CD4-positive, alpha-beta T cell treated with Interleukin-15 for 1 hour (primary cell): ENCODE measurements at places on chromosomes 4 and X.
A peak's percentile ranks its signal among the peaks of the same experiment; 100 is the strongest.

- DNase-seq: no peak
These were observed 136.7 kb upstream of the POF1B start for GRCh38 chrX:85516131-85516530.

DNA sequence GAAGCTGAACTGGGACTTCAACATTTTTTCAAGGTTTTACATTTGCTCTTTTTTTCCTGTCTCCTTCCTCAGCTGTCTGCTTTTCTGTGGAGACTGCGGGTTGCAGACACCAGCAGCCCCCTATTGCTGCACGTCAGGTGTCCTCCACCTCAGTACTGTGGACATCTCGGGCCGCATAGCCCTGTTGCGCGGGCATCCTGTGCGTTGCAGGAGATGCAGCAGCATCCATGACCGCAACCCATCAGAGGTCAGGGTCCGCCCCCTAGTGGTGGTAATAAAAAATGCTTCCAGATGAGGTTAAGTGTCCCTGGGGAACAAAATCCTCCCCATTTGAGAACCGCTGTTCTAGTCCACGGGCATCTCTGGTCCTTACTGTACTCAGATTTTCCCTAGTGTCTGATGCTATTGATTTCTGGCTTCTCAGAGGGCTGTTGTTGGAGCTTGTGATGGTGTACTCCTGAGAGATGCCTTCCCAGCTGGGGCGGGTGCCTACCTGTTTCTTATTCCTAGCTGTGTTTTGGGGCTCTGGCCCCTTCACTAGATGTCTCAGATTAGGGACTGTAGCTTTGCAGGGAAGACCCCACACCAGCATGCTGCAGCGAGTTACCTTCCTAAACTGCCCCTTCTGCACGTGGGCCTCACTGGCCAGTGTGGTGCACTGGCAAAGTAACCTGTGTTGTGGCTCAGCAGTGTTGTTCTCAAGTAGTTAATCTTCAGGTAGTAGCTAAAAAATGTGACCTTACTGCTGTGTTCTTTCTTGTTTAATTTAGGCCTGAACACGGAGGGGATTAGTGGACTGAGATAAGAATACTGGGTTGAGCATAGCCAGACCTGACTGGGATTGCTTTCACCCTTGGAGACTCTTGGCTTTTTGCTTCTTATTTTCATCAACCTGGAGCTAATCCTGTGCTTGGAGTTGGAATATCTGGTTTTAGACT lies 28.2 kb downstream of the NSD2 start:
- DNase-seq: peak; percentile 75

GRCh38 chr4:76232681-76233080 lies 18.8 kb upstream of the FAM47E start:
- DNase-seq: no peak

DNA sequence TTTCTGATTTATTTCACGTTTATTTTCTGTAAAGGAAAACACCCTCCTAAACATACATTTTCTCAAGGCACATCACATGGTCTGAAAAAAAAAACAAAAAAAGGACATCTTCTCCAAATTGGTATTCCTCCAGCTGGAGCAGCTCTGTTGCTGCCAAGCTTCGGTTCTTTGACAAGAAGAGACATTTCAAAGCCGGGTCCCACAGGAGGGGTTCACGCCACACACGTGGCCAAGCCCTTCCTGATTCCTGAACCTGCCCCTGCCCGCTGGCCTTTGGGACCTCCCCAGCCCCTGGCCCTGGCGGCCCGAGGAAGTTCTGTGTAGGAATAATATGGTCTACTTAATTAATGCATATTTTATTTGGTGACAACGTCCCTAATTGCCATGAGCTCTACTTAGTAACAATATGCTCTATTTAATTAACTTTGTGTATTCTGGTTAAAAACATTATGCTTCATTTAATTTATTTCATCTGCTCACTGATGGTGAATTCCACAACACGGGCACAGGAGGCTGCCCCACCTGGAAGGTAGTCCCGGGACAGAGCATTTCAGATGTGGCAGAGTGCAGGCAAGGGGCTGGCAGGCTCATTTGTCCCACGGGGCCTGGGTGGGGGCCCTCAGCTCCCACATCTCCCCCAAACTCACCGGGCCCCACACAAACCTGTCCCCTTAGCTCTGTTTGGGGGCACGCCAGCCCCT lies 5.4 kb upstream of the RGS12 start:
- no peak for DNase-seq

GRCh38 chrX:47815901-47816845 lies 20.5 kb upstream of the ZNF81 start:
- no peak for DNase-seq

DNA sequence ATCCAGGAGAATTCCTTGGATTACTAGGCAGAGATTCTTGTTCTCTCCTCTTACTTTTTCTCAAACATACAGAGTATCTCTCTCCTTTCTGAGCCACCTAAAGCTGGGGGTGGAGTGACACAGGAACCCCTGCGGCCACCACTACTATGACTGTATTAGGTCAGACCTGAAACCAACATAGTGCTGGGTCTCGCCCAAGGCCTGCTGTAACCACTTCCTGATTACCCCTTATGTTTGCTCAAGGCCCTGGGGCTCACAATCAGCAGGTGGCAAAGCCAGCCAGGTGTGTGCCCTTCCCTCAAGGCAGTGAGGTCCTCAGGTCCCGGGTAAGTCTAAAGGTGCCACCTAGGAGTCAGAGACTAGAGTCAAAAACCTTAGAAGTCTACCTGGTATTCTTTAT lies 166.4 kb downstream of the PARM1 start:
- peak; percentile 63 for DNase-seq

DNA sequence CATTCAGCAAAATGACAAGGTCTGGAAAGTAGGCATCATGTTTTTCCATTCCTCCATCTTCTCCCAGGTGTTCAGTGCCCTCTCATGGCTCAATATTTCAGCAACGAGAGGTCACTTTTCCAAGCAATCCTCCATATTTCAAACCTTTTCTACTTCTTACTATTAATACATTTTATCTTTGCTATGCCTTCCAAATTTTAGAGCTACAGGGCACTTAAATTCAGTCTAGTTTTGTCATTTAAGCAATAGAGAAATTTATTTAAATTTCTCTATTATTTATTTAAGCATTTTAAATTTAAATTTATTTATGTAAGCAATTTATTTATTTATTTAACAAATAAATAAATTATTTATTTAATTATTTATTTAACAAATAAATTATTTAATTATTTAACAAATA lies 305.1 kb upstream of the ANXA10 start:
- no peak for DNase-seq

DNA sequence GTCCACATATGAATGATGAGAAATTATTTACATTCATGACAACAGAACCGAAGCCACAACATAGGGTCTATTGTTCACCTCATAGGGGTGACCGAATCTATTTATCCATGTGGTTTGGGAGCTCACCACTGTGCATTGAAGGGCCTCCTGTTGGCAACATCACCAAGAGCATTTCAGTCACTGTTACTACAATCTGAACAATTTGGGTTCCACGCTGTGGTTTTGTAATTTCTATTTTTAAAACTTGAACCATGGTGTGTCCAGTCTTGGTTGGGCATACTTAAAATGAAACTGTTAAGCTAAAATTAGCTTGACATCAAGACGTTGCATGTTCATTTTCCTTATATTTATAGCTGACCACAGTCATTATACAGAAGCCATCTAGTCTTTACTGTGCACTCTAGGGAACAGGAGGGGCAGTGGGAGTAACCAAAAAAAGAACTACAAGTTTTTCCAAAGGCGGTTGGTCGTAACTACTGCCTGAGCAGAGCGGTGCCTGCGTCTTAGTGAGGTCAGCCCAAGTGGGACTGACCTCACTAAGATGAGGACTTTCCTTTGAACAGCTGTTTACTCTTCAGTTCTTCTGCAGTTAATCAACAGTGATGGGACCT lies 192.1 kb downstream of the SPRY1 start:
- DNase-seq: no peak

DNA sequence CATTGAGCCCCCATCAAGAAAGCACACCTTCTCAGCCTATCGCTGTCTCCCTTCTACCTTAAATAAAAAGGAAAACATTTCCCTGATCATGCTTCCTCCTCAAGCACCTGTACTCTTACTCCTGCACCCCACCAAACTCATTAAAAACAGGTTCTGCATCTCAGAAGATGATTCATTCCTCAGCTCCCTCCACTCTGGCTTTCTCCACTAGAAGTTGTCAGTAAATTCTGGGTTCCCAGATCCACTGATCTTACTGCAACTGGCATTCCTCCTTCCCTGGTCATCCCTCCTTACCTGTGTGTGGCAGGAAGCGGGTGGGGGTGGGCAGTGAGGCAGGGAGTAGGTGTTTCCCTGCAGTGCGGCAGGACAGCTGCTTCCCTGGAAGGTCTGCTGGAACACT lies 108.8 kb downstream of the GPR143 start:
- no peak for DNase-seq

DNA sequence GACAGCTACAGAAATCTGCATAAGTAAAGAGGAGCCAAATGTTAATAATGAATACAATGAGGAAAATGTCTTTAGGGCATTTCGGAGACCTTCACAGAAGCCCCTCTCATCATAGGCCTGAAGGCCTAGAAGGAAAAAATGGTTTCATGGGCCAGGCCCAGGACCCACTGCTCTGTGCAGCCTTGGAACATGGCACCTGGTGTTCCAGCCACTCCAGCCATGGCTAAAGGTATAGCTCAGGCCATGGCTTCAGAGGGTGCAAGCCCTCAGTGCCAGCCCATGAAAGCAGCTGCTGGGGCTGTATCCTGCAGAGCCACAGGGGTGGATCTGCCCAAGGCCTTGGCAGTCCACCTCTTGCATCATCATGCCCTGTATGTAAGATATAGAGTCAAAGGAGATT lies 261.1 kb downstream of the SNCA start:
- no peak for DNase-seq

DNA sequence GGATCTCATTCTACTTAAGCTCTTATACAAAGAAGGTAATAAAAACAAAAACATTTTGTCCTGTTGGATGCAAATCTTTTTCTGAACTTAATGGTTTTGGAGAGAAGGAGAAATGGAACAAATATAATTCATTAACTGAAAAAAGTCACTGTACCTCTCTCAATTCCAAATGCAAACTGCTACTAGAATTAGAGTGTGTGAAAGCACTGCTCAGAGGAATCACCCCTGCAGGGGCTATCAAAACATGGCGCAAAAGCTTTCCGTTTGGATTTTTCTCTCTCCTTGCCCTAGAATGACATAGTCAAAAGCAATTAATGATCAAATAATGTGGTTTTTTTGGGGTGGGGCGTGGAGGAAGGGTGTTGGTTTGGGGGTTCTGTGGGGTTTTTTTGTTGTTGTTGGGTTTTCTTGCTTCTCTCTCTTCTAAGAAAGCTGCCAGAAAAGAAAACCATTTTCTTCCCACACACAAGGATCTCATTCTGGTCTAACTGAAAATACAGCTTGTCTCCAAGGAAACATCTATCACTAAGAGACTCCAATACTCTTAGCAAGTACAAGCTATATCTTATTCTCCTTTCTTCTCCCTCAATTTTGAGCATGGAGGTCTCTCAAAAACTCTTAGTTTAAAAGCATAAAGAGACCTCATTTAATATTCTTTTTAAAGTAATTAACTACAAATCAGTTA lies 41.6 kb downstream of the USP46 start:
- DNase-seq: no peak

- no peak for DNase-seq
These were observed 44.6 kb downstream of the C4orf33 start for GRCh38 chr4:129140521-129140920.

DNA sequence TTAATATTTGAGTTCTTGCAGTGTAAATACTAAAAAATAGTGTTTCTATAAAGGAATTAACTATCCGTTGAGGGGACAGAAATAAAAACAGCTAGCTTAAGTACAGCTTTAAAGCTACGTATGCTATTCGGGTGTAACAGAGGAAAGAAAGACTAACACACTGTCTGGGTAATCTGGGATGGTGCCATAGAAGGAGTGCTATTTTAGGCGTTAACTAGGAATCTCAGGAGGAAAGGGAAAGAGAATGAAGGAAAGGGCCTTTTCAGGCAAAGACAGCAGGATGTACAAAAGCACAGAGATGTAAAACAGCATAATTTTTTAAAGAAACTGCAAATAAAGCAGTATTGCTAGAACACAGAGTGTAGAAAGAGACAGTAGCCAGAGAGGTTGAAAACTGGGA lies 161.8 kb downstream of the RAP1GDS1 start:
- DNase-seq: no peak

DNA sequence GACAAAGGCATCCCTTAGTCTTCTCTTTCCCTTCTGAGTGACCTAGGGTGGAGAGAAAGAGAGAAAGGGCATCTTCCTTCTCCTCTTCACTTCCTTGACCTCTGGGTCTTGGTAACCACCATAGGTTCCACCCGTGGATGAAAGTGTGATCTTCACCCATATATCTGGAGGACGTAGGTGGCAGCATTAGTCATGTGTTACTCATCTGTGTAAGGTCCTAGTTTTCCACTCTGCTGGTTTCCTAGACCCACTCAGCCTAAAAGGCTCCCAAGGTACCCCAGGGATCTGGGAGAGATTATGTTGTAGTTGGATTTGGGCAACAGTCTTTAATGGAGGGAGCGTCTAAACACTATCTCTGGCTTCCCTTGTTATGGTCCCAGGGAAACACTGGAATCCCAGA lies 45.5 kb upstream of the RAB9B start:
- DNase-seq: no peak

DNA sequence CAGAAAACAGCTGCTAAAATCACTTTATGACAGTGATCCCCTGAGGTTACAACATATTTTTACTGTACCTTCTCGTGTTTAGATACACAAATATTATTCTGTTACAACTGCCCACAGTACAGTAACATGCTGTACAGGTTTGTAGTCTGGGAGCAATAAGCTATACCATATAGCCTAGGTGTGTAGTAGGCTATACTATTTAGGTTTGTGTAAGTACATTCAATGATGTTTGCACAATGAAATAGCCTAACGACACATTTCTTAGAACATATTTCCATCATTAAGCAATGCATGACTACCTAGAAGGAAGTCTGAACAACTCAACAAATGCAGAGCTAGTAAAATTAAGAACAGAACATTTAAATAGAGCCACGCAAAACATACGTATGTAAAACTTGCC lies 112.7 kb downstream of the ZAR1 start:
- no peak for DNase-seq

- DNase-seq: no peak
These were observed 822 bp upstream of the SGMS2 start for GRCh38 chr4:107823870-107824349.

- DNase-seq: no peak
These were observed 38.5 kb upstream of the POU3F4 start for GRCh38 chrX:83469551-83469950.

DNA sequence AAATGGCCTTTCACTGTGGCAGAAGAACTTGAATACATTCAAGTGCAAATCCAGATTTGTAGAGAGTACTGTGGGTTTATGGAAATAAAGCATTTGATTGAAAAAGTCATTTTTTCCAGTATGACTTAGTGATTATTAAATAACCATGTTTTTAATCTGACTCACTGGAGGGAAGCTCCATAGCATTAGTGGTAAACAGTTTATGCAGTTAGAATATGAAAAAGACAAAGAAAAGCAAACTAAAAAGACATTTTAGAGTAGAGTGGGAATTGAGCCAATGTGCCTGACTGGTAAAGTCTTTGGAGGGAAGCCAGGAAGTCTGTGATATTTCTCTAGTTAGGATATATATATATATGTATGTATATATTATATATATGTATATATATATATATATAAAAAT lies 53.4 kb downstream of the FAT4 start:
- no peak for DNase-seq

- DNase-seq: no peak
These were observed 34.9 kb downstream of the TBC1D14 start for GRCh38 chr4:6944301-6945051.
